ENCODE measurements at places on chromosomes 11 and 22. TPM values are rescaled to one million over a fixed set of nuclear protein-coding genes. Genes with fewer than 3 reads are reported as not detected.
A peak's percentile ranks its signal among the peaks of the same experiment; 100 is the strongest.

GRCh38 chr11:47186076-47186699 is at the start of gene PACSIN3:
Gene PACSIN3 (minus strand): TSS chr11:47186434. CDS start chr11:47182727, 3,707 bp downstream.
- peak; percentile 64 for DNase-seq

DNA sequence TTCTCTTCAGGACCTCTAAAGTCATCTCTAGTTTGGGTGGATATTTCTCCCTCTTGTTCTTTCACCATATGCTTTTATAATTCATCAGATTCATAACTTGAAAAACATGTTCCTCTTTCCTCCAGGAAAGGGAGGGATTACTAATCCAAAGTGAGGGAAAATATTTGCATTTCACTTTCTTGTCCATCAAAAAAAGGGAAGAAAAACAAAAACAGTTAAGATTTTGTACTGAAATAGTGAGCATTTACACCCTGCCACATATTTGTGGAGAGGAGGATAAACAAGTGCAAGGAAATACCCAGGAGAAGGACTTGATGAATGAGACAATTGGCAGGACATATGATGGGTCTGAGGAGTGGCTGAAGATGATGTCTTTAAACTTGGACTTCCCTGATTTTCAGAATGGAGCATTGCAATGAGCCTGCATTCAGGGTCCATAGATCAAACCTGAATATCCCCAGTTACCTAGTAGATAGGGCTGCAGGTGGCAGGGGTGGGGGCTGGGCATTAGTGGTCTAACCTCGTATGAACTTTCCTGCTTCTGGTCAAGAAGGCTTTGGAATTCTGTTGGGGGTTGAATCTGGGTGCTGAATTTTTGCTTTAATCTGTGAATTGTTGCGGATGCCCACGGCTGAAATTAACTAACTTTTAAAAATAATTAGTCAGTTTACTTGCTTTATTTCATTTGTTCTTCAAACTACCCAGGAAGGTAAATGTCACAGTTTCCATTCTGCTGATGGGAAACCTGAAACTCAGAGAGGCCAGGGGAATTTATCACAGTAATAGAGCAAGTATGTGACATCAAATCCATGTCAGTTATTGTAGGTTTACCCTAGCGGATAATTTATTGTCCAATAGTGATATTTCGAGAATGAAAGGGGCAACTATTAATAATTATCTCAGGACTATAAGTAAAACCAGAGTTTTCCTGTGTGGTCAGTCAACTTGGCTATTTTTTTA is 36.9 kb upstream of the TMEM123 start:
- DNase-seq = no peak

DNA sequence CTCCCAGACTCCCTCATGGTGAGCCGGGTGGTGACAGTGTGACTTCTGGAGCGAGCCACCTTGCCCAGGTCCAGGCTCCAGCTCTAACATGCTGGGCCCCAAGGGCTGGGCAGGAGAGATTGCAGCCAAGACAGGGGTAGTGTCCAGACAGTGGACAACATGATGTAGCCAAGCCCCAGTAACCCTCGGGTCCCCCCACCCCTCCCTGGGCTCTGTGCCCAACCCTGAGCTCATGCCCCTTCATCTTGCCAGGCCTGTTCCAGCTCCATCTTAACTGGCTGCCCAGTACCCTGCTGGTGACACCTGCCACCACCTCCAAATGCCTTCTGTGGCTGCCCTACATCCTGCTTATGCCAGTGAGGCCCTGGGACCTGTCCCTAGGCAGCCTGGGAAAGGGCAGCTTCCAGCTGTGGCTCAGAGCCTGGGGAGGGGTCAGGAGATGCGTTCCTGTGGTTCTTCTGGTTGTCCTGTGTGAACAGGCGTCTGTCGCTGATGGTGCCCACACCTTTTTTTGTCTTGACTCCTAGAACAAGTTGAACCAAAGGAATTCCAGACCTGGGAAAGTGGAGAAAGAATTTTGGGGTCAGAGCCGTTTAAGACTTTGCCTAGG is 12.5 kb upstream of the SYT12 start:
- DNase-seq = no peak

- DNase-seq = no peak
Observed at GRCh38 chr11:76661834-76662434, 8.6 kb downstream of the LRRC32 start.

GRCh38 chr22:44045145-44045544 is 21.0 kb downstream of the PARVB start:
- no peak for DNase-seq

CDC42BPG gene
- 33.8 TPM for total RNA-seq

OR5AN1 gene
- total RNA-seq = not detected

LYVE1 gene
- total RNA-seq = not detected
